ENCODE measurements at places on chromosomes 4 and X.

DNA sequence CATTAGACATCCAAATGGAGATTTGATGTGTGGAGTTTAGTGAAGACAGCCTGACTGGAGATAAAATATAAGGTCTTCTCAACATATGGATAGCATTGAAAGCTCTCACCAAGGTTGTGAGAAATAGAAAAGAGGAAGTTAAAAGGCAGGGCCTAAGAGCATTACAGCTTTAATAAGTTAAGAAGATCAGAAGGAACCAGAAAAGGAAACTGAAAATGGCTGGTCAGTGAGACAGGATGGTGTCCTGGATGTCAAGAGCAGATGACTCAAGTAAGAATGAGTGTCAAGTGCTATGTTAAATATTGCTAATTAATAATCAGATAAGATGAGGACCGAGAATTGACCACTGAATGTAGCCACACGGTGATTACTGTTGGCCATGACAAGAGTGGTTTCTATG, 642.9 kb downstream of the STPG2 start:
- DNase-seq: no peak

DNA sequence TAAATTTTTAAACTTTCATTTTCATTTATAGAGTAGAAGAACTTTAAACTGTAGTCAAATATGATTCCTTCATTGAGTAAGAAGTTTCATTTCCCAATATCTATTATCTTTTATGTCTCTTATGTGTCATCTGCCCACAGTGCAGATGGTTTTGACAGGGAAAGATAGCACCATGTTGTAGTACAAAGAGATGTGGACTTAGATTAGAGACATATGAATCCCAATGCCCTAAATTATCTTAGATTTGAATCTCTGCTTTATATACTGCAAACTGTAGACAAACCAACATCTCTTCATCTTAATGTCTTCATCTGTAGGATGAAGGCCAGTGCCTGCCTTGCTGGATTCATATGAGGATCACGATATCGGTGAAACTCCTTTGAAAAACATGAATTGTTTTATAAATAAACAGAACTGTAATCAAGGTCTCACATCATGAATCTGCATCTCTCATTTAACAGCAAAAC, 217.5 kb downstream of the BANK1 start:
- DNase-seq: no peak

DNA sequence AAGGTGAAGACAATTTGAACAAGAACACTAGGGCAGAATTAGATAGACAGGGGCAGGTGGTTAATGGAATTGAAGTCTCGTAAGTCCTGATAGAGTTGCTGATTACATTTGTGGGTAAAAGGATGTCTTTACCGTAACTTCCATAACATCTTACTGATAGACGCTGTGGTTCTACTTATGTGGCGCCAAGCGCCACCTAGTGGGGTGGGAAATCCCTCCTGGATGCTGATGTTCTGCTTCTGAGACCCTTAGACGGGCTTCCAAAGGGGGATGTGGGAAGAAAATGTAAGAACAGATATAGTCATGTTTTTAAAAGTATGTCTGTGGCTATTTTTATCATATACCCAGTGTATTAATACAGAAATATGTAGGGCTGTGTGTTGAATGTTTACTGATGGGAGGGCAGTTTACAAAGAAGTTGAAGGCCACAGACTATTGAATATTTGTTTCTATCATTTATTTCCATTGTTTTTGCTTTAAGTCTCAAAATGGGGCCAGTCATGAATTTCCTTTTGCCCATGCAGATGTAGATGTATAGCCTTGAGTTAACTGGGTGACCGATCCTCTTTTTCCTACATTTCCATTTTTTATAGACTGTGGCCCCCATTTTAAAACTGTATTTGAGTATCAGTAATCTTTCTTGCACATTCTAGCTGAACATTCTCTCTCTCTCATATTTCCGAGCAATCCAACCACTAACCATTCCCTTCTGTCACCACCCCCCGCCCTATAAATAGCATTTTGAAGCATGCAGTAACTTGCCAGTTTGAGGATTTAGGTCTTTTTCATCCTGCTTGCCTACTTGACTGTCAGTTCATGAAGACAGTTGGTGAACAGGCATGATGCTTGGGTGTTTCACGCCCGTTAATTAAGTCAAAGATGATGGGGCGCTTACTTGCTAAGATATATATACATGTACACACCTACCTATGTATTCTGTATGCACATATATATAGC, 12.1 kb upstream of the TLR8 start:
- peak; percentile 9 for DNase-seq

GRCh38 chr4:139666735-139667281, 1.2 kb downstream of the MGST2 start:
- DNase-seq: peak; percentile 34

GRCh38 chr4:22677780-22678179, 15.0 kb upstream of the GBA3 start:
- DNase-seq: no peak

DNA sequence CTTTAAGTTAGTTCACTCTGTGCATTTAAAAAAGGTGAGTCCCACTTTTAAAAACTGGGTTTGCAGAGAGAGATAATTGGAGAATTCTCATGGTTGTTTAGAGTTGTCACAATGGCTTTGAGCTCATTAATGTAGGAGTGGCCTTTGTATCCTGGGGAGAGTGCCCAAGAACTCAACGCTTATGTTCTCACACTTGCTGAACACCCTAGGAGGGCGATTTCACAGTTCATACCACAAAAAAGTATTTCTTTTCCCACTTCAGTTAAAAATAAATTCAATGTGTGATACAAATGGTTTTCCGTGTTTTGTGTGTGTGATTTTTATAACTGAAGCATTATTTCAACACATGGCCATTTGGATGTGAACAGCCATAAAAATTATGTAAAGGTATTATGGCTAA, 8.4 kb downstream of the EMCN start:
- DNase-seq: no peak

DNA sequence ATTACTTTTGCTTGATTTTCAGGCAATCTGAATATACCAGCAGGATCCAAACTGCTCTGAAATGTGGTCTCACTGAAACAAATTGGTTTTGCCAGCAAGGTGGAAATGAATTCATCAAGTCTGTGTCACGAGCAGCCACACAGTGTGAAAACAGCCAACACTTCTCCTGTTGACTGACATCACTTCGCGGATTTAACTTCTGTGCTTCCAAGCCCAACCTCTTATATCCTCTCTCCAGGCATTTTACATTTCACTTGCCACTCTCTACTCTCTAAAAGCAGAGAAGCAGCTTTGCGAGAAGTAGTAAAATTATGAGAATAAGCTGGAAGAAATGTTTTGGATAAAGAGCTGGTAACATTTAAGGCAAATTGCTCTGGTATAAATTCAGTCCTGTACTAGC, 106.1 kb upstream of the FRG1 start:
- DNase-seq: no peak

GRCh38 chrX:10401239-10401638, 219.1 kb downstream of the MID1 start:
- DNase-seq: no peak

GRCh38 chr4:36064117-36064516, 180.2 kb downstream of the ARAP2 start:
- DNase-seq: no peak

GRCh38 chrX:43717161-43717560, 61.1 kb downstream of the MAOA start:
- no peak for DNase-seq

GRCh38 chr4:174332741-174333493, 49.2 kb downstream of the CEP44 start:
- DNase-seq: no peak

DNA sequence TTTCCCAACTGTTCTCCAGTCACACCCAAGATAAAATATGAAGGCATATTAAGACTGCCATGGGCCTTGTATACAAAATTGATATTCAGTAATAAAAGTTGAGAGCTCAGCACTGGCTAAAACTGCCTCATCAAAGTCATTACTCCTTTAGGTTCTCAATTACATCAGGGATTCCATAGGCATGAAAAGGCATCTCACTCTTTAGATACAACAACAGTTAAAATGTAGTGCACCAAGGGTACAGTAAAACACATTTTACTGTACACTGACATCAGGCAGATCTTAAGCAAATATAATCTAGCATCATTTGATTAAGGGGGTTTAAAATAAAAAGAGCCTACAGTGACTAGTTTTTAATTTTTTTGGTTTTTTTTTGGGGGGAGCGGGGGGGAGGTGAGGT, 107.7 kb downstream of the PPP3CA start:
- no peak for DNase-seq

- DNase-seq: no peak
Measured at GRCh38 chrX:50941638-50942037, 31.1 kb downstream of the BMP15 start.

DNA sequence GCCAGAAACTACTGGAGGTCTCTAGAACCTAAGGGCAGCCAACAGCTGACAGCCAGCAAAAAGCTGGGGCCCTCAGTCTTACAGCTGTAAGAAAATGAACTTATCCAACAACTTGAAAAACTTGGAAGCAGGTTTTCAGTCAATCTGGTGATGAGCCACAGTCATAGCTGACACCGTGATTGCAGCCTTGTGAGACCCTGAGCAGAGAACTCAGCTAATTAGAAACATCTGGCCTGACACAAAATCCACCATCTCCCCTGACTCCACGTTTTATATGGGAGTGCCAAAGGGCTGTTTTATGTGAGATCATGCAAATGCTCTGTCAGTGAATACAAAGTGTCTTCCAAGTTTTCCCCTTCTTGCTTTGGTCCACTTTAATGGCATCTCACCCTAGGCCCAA, 198.8 kb upstream of the DCAF8L1 start:
- no peak for DNase-seq

- no peak for DNase-seq
Measured at GRCh38 chr4:177879851-177880250, 437.6 kb upstream of the AGA start.

DNA sequence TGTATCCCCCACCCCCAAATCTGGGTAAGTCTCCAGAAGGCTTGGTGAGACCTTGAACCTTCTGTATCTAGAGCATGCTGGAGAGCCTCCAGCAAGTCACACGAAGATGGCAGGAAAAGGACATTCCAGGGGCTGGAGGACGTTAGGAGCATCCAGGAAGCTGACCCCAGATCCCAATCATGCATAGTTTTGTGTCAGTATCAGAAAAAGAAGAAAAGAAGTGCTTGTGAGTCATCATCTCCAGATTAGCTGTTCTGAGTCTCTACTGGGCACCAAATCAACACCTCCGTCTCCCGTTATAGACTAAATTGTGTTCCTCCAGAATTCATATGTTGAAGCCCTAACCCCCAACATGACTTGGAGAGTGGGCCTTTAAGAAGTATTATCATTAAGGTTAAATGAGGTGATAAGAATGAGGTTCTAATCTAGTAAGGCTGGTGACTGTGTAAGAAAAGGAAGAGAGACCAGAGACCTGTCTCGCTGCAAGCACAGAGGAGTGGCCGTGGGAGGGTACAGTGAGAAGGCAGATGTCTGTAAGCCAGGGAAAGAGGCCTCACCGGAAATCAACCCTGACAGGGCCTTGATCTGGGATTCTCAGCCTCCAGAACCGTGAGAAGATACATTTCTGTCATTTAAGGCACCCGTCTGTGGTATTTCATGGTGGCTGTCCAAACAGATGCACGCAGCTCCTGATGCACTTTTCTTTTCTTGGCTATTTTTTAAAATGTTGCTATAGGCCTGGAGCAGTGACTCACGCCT, 38.1 kb upstream of the CLDN24 start:
- no peak for DNase-seq

DNA sequence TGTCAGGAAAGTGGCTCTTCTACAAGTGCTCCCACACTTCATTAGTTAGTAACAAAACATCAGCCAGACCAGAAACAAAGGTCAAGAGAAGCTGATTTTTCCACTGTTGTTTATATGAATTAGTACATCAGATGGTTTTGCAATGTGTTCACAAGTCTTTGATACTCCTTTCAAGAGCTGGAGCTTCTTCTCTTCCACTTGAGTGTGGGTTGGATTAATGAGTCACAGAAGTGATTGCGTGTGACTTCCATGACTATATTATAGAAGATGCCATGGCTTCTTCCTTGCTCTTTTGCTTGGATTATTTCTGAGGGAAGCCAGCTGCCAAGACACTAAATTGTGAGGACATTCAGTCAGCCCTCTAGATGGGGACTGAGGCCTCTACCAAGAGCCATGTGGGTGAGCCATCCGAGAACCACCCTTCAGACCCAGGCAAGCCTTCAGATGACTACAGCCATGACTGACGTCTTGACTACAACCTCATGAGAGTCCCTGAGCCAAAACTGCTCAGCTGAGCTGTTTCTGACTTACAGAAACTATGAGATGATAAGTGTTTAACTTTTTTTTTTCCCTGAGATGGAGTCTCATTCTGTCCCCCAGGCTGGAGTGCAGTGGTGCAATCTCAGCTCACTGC, 18.1 kb downstream of the SOWAHB start:
- no peak for DNase-seq

DNA sequence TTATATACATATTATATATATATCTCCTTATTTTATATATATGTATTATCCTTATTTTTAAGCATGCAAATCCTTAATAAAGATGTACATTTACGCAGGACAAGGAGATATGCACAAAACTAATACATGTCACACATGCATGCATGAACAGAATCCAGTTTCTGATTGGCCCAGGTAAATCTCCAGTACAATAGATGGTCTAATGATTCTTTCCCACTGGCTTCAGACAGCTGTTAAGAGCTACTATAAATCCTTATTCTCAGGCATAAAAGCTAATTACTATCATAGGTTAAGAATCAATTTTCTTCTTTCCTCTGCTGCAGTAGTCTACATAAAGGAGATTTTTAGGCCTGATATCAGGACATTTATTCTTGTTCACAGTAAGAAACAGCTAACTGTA, 689.8 kb downstream of the KCTD8 start:
- DNase-seq: no peak

DNA sequence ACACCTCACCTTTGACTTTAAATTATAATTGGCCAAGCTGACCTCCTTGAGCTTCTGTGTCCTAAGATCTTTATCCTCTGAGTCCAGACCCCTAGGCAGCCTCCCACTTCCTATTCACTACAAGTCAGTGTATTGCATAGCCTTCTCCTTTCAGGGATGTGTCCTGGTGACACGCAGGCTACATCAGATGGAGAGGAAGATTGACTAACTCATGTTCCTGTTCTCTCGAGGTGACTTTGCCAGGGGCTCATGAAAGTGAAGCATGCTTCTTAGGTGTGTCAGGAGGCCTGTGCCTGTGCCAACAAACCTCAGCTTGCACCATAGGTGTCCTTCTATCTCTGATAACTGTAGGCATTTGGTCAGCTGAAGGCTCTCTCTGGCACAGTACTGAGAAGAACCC, 195.7 kb upstream of the HS3ST1 start:
- DNase-seq: no peak

DNA sequence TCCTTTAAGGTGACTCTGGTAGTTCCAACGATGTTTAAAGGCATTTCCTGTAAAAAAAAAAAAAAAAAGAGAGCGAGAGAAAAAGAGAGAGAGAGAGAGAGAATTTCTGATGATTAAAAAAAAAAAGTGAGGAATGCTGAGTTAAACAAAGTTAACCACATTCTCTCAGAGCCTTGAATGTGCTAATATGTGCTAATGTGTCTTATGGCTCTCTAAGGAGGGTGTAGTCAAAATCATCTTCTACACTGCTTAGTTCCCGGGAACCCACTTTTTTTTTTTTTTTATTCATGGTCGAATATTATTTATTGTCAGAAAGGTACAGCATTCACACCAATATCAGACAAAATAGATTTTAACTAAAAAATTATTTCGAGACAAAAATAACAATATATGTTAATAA, 111.7 kb downstream of the SNCA start:
- DNase-seq: no peak

GRCh38 chr4:183012879-183013729, 86.0 kb upstream of the WWC2 start:
- no peak for DNase-seq

Measured in COR-L47 (cell line).